A549 (cell line): ENCODE measurements at places on chromosomes 5 and 9.

DNA sequence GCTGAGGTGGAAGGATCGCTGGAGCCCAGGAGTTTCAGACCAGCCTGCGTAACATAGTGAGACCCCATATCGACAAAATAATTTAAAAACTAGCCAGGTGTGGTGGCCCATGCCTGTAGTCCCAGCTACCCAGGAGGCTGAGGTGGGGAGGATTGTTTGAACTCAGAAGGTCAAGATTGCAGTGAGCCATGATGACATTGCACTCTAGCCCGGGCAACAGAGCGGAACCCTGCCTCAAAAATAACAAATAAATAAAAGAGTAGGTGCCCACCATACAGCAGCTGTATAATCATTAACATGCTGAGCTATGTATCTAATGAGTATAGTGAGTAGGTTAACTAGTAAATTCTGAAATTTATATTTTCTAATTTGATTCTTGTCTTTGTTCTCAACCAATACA, 11.0 kb upstream of the ATP6V0E1 start:
- no peak for DNase-seq

- no peak for DNase-seq
These were observed 1923.4 kb upstream of the CDH9 start for GRCh38 chr5:28961816-28962215.

GRCh38 chr5:138543730-138544104, 681 bp upstream of the ETF1 start:
- peak; percentile 58 for DNase-seq

- DNase-seq, result no peak
These were observed 87.8 kb upstream of the PPP1R26 start for GRCh38 chr9:135391759-135392158.

DNA sequence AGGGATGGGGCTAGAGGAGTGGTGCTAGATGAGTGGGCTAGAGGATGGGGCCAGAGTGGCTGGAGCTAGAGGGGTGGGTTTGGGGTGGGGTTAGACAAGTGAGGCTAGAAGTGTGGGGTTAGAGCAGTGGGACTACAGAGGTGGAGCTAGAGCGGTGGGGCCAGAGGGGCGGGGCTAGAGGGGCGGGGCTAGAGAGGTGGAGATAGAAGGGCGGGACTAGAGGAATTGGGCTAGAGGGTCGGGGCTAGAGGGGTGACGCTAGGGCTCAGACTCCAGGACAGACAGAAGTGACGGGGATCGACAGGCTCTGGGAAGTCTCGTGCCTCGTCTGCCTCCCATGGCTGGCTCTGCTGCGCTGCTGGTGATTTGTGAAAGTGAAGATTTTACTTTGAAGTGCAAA, 31.0 kb upstream of the TENT4A start:
- DNase-seq, result no peak

GRCh38 chr5:169707686-169708085, 70.6 kb downstream of the DOCK2 start:
- no peak for DNase-seq

DNA sequence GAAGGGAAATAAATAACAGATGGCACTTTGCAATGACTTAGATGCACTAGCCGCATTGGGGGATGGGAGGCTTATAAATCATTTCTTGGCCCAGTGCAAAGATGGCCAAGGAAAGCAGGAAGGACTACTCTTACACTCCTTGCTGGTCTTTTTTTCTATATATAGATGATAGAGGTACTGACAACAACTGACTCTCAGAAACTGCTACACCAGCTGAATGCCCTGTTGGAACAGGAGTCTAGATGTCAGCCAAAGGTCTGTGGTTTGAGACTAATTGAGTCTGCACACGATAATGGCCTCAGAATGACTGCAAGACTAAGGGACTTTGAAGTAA, 1.7 kb downstream of the CCNG1 start:
- DNase-seq, result no peak

- DNase-seq, result no peak
These were observed 252.2 kb downstream of the SLF1 start for GRCh38 chr5:94870511-94871183.

DNA sequence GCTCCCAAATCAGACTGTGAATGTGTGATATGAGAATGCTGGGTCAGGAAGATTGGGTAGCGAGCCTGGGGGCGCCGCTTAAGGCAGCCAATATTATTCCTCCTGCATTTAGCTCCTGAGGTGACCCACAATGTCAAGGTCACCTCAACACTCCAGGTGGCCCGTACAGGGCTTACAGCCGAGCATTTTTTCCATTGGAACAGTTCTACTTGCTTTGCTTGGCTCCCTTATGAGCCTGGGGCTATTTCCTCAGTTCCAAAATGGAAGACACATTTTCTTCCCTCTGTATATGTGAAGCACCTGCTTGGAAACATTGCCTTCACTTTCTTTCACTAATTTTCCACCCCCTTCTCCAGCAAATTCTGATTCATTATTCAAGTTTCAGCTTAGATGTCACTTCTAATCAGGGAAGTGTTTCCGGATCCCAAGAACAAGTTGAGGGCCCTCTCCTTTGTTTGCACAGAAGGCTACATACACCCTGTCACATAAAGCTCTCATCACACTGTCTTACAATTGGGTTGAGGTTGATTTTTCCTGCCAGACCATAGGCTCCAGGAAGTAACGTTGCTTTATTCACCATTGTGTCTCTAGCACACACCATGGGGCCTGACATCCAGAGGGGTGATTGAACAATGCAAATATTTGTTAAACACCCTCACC, 330.2 kb downstream of the PIK3R1 start:
- no peak for DNase-seq

GRCh38 chr9:114674076-114674797, 7.8 kb downstream of the TEX48 start:
- no peak for DNase-seq

GRCh38 chr5:137022043-137022442, 477.1 kb downstream of the SPOCK1 start:
- DNase-seq, result no peak

GRCh38 chr9:136975644-136976043, 1.7 kb upstream of the PTGDS start:
- DNase-seq, result no peak

DNA sequence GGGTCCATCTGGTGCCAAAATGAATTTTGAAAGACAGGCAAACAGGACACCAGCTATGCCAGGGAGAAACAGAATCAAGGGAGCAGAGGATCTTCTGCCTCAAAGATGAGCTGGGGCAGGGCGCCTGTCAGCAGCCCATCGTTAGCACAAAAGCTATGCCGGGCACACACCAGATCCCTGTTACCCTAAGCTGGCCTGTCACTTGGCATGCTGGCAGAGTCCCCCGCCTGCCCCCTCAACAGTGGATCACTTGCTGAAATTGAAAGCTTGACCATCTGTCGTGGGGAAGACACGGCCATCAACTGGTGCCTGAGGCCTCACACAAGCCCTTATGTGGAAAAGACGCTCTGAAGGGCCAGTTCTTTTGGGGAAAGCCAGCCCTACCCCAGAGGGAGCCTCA, 256.4 kb downstream of the EBF1 start:
- no peak for DNase-seq

- DNase-seq, result no peak
These were observed 69.0 kb upstream of the SMC2 start for GRCh38 chr9:104025104-104025503.

GRCh38 chr9:107943901-107944300, 454.3 kb upstream of the KLF4 start:
- no peak for DNase-seq

DNA sequence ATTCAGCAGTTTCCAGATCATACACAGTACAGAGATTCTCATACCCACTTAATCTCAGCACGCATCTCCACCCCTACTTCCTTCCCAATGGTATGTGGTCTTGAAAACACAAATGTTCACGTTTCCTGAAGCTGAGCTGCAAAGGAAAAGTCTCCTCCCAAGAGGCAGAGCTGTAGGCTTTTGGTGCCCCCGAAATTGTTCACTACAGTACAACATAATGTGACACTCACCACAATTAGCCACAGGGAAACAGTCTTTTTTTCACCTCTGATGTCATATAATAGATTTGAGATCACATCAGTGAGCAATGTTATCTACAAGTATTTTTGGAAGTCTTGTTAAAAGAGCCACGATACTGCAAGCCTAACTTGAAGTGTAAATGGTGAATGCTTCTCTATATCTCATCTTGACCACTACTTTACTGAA, 40.2 kb downstream of the NFIB start:
- DNase-seq, result no peak

DNA sequence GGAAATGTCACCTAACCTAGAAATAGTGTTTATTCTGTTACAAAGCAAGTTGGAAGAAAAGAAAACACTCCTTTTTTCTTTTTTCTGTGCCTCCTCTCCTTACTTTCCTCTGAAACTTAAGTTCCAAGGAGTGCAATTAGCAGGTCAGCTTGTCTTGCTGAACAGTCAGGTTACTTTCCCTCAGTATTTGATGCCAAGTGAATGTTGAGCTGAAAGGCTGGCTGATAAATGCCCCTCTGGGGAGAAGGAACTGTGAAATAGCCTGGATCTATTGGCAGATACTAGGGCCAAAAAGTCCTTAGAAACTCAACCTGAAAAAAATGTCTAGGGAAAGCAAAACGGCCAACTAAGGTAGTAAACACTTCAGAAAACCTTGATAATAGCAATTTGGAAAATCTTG, 43.6 kb downstream of the GRIA1 start:
- no peak for DNase-seq

- no peak for DNase-seq
These were observed 172.3 kb upstream of the PLPPR1 start for GRCh38 chr9:100856238-100856637.

- no peak for DNase-seq
These were observed 5.2 kb upstream of the ST6GALNAC6 start for GRCh38 chr9:127904561-127905003.

GRCh38 chr5:80082281-80082680, 47.1 kb downstream of the THBS4 start:
- DNase-seq, result no peak

DNA sequence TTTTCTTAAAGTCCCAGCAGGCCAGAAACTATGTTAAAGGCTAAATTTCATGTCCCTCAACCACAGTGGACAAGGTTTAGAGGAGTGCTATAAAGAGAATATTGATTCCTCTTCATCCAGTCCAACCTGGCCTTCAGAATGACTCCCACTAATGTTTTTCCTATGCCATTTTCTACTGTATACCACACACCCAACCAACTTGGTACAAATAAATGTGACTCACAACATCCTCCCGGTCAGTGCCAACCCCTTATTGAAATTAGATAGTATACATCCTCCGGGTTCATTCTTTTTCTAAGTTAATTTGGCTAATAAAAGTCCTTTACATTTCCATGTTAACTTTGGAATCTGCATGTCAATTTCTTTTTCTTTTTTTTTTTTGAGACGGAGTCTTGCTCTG, 215.1 kb downstream of the TSSK1B start:
- DNase-seq, result no peak

GRCh38 chr5:178793151-178793550, 62.7 kb upstream of the ZNF354A start:
- peak; percentile 28 for DNase-seq

- DNase-seq, result no peak
These were observed 13.0 kb downstream of the BARX1 start for GRCh38 chr9:93942161-93942560.

GRCh38 chr5:119070578-119070827, 384 bp upstream of the DMXL1 start:
- DNase-seq, result no peak

GRCh38 chr9:97179616-97180015, 127.8 kb upstream of the CCDC180 start:
- no peak for DNase-seq

GRCh38 chr5:142618130-142618523, 67.8 kb downstream of the FGF1 start:
- DNase-seq, result no peak

DNA sequence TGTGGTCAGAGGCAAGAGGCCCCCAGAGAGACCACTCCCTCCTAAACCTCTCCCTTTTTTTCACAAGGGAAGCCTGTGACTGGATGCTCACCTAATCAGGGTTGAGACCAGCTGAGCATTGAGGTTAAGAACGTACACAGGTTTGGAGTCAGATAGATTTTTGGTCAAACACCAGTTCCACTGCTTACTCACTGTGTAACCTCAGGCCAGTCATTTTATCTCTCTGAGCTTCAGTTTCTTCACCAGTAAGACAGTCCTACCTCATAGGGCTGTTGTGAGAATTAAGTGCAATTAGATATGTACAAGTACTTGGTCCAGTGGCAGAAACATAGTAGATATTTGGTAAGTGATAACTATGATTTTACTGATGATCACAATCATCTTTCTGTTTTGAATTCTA, 256.8 kb downstream of the CDK5RAP2 start:
- DNase-seq, result no peak

DNA sequence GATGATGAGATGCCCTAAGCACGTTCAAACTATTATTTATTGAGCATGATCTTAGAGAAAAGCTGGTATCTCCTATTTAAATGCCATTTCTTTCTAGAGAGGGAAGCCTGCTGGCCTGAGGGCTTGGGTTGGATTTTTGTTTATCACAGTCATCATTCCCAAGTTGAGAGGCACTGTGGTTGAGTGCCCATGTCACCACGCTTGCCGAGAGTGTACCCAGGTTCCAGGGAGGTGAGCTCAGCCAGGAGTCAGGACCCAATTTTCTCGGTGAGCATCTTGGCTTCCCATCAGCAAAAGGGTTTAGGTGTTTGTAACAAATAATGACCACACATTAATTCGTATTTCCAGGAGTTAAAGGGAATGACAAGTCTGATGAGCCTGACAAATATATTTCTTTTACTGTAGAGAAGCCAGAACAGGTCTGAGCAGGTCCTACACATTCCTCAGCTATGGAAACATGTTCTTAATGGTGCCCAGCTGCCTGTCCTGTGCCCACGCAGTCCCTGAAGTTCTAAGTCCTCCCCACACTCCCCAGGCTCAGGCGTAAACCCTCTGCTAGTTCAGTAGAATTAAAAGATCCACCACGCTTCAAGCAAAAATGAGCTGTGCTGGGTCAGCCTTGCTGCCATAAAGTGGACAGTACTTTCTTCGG, 258.9 kb upstream of the IRX2 start:
- DNase-seq, result no peak

- DNase-seq, result no peak
These were observed 56.3 kb upstream of the EXOC3 start for GRCh38 chr5:386432-387341.
